Suprapubic skin (tissue), 4 donors: ENCODE measurements at places on chromosomes 7 and 10.
A peak's percentile ranks its signal among the peaks of the same experiment; 100 is the strongest.

DNA sequence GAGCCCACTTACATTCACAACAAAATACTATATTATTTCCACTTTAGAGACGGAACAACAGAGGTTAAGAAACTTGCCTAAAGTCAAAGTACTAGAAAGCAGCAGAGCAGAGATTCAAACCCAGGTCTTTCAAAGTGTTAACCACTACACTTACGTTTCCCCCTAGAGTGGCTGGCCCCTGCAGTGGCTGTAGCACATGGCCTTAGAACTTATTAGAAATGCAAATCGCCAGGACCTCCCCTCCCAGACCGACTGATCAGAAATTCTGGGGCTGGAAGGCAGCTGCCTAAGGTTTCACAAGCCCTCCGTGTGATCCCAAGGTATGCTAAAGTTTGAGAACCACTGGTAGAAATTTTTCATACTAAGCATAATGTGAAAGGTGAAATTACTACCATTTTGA, 8.1 kb downstream of the MPP7 start:
- no peaks in the 10 kb centered on the region for H3K27me3 ChIP-seq
- no peak overlapping the region for H3K4me3 ChIP-seq
- H3K4me1 ChIP-seq, result peaks cover 46% of the 10 kb centered on the region

- DNase-seq, result no peak
- no peak overlapping the region for H3K27ac ChIP-seq
- peaks cover 8% of the 10 kb centered on the region for H3K4me1 ChIP-seq
- no peaks in the 10 kb centered on the region for H3K36me3 ChIP-seq
- no peak overlapping the region for H3K4me3 ChIP-seq
Measured at GRCh38 chr10:118564652-118565051, 30.8 kb downstream of the PRLHR start.

- no peaks in the 10 kb centered on the region for H3K27me3 ChIP-seq
- no peaks in the 10 kb centered on the region for H3K36me3 ChIP-seq
- no peak overlapping the region for H3K27ac ChIP-seq
- no peak for DNase-seq
Measured at GRCh38 chr7:136528329-136528728, 340.1 kb upstream of the CHRM2 start.

DNA sequence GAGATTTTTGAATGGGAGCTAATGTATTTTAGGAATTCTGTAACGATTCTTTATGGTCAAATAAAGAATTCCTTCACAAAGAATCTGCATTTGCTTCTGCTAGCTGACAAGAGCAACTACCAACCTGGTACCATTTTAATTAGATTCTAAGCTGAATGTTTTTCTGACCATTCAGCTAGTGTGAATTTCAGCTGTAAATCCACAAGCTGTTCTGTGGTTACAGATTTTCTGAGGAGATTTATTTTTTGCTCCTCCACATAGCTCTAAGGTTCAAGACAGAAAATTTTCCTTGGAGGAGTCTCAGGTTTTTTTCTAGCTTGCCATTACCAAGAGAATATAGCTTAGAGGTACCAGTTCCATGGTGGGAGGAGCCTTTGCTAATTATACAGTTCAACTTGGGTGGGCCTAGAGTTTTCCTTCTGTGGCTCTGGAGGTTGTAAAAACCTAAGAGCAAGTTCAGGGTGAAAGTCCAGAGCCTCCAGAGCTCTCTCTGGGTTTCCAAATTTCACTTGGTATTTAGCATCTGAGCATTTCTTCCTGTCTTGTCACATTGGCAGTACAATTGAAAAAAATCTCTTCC, 120.1 kb downstream of the JAZF1 start:
- H3K27ac ChIP-seq, result no peak overlapping the region
- H3K4me3 ChIP-seq, result no peak overlapping the region
- no peaks in the 10 kb centered on the region for H3K36me3 ChIP-seq
- H3K4me1 ChIP-seq, result peaks cover 19% of the 10 kb centered on the region
- H3K27me3 ChIP-seq, result no peaks in the 10 kb centered on the region
- no peak for DNase-seq

DNA sequence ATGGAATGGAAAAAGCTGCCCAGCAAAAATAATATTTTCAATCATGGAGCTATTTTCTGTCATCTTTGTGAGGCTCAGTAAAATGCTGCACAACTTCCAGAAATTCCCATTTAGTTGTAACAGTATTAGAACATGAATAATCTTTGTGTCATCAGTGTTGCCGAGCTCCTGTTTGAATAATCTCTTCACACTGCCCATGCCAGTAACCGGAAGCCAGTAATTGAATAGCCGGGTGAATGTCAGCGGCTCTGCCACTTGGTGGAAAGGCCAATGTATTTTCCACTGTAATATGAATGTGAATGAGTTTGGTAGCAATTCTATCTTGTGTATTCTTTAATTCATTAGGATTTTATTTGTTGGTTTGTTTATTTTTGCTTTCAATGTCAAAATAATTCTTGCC, 172.5 kb upstream of the INSYN2A start:
- no peaks in the 10 kb centered on the region for H3K27me3 ChIP-seq
- no peak overlapping the region for H3K4me3 ChIP-seq
- no peaks in the 10 kb centered on the region for H3K4me1 ChIP-seq
- peaks cover 30% of the 10 kb centered on the region for H3K36me3 ChIP-seq

GRCh38 chr10:628386-629045, 61.0 kb downstream of the DIP2C start:
- H3K4me1 ChIP-seq, result peaks cover 25% of the 10 kb centered on the region
- H3K4me3 ChIP-seq, result no peak overlapping the region
- DNase-seq, result no peak
- H3K36me3 ChIP-seq, result no peaks in the 10 kb centered on the region

DNA sequence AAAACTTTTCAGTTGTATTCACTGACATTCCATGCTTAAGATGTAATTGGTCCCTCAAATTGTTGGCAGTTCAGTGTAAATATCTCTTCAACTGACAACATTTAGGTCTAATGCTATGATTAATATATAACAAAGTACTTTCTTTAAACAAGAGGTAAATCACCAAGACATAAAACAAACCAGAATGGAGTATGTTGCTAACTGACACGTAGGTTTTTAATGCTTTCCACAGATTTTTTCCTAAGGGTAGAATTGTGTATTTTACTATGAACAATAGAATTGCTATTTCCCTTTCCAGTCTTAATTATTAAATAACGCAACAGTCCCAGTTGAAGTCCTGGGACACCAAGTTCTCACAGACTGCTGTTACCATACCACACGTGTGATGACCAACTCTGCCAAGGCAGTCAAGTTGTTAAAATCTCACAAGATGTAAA, 4.1 kb downstream of the JCAD start:
- peak overlapping the region; percentile 83 for H3K27ac ChIP-seq
- H3K4me1 ChIP-seq, result peaks cover 31% of the 10 kb centered on the region
- H3K36me3 ChIP-seq, result no peaks in the 10 kb centered on the region

GRCh38 chr7:36393826-36394225, 4.2 kb downstream of the ANLN start:
- no peaks in the 10 kb centered on the region for H3K27me3 ChIP-seq
- no peak overlapping the region for H3K4me3 ChIP-seq
- H3K27ac ChIP-seq, result no peak overlapping the region
- peaks cover 28% of the 10 kb centered on the region for H3K4me1 ChIP-seq

DNA sequence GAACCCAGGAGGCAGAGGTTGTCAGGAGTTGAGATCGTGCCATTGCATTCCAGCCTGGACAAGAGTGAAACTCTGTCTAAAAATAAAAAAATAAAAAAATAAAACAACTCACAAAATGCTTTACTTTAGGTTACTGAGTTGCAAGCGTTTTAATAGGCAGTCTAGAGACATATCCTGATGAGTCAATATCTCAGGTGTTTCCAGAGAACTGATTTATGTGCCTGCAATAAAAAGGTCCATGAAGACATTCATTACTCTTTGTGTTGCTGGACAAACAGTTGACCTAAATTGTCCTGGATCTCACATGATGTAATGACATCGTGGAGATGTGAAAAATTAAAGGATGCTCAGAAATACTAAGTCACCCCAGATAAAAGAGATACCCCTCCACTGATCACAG, 31.5 kb downstream of the CDNF start:
- no peak for DNase-seq
- no peak overlapping the region for H3K27ac ChIP-seq
- H3K4me1 ChIP-seq, result no peaks in the 10 kb centered on the region
- no peaks in the 10 kb centered on the region for H3K36me3 ChIP-seq
- H3K4me3 ChIP-seq, result no peak overlapping the region

GRCh38 chr10:12020574-12020973, 22.0 kb downstream of the UPF2 start:
- peaks cover 9% of the 10 kb centered on the region for H3K4me1 ChIP-seq
- no peaks in the 10 kb centered on the region for H3K27me3 ChIP-seq
- H3K36me3 ChIP-seq, result peaks cover 5% of the 10 kb centered on the region

- no peaks in the 10 kb centered on the region for H3K36me3 ChIP-seq
- H3K27me3 ChIP-seq, result no peaks in the 10 kb centered on the region
- no peak for DNase-seq
- no peak overlapping the region for H3K4me3 ChIP-seq
- no peak overlapping the region for H3K27ac ChIP-seq
Measured at GRCh38 chr10:45437587-45438465, 63.8 kb downstream of the ALOX5 start.

DNA sequence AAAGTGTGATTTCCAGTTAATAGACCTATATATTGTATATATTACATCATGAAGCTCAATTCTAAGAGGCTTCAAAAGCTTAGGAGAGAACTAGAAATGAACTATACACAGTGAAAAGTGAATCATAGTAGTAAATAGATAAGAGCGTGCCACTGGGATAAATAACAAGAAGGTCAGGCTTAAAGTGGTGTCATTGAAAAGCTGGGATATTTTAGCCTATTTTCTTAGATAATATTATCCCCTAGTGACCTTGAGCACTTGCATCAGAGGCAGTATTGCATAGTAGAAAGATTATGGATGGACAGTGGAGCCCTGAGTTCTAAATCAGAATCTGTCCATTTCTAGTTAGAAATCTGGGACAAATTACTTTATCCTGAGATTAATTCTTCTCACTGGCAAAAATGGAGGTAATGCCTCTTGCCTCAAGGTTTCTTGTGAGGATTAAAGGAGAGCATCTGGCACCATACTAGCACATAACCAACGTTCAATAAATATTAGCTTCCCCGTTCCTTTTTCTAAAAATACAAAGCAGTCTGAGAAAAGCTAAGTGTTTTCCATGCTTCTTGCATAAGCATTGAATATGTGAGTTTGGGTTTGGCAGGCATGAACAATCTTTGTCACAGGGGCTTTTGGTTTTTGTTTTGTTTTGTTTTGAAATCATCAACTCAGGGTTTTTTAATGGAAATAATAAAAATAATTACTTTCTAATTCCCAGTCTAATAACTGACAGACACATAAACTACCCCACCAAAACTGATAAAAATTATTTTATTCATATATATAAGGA, 27.3 kb upstream of the MACC1 start:
- H3K4me3 ChIP-seq, result no peak overlapping the region
- no peaks in the 10 kb centered on the region for H3K36me3 ChIP-seq
- DNase-seq, result no peak

GRCh38 chr10:124693396-124693795, 50.8 kb downstream of the FAM53B start:
- H3K27ac ChIP-seq, result no peak overlapping the region
- H3K4me3 ChIP-seq, result no peak overlapping the region
- no peak for DNase-seq
- H3K27me3 ChIP-seq, result no peaks in the 10 kb centered on the region
- peaks cover 41% of the 10 kb centered on the region for H3K36me3 ChIP-seq
- H3K4me1 ChIP-seq, result peaks cover 35% of the 10 kb centered on the region

GRCh38 chr7:130667593-130668257, 823 bp downstream of the COPG2 start:
- H3K4me1 ChIP-seq, result peaks cover 14% of the 10 kb centered on the region
- H3K27ac ChIP-seq, result peak overlapping the region; percentile 82
- H3K27me3 ChIP-seq, result no peaks in the 10 kb centered on the region
- no peaks in the 10 kb centered on the region for H3K36me3 ChIP-seq
- peak overlapping the region; percentile 87 for H3K4me3 ChIP-seq

GRCh38 chr10:15486404-15486803, 115.3 kb upstream of the FAM171A1 start:
- no peak overlapping the region for H3K27ac ChIP-seq
- H3K36me3 ChIP-seq, result no peaks in the 10 kb centered on the region
- no peak for DNase-seq
- no peaks in the 10 kb centered on the region for H3K27me3 ChIP-seq
- no peak overlapping the region for H3K4me3 ChIP-seq

DNA sequence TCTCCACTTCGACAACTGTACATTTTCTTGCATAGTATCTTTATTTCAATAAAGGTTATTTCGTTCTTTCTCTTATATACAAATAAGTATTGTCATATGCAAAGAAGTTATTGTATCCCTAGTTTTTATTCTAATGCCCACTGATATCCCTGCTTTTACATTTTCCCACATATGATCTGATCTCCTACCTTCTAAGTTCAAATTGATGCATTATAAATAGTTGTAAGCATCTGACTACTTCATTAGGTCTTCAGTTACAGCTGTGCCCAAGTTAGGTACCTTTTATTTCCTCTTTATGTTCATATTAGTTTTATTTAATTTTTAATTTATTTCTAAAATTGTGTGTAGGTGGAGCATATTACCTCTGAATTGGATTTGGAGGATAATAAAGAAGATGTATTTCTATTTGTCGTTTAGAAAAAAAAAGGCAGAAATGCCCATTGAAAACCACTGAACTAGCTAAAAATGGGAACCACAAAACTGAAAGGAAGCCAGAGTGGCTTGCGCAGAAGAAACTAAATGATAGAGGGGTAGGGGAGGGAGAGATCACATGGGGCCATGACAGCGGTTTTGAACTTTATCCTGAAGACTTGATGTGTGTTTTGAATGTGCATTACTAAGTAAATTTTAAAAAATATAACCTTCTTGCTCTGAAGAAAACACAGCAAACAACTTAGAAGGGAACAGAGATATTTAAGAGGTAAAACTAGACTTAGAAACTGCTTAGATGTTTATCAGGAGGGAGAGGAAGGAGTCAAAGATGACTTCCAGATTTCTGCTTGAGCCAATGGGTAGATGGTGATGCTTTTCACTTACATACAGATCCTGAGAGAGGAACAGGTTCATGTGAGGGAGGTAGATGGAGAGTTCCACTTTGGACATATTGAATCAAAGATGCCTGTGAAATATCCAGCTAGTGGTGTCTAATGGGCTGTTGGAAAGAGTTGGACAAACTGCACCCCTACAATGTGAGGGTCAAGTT, 9.3 kb upstream of the ZC3HAV1L start:
- peaks cover 53% of the 10 kb centered on the region for H3K36me3 ChIP-seq
- no peak overlapping the region for H3K4me3 ChIP-seq
- H3K27me3 ChIP-seq, result no peaks in the 10 kb centered on the region
- H3K4me1 ChIP-seq, result no peaks in the 10 kb centered on the region

- H3K36me3 ChIP-seq, result no peaks in the 10 kb centered on the region
- no peaks in the 10 kb centered on the region for H3K27me3 ChIP-seq
- H3K27ac ChIP-seq, result no peak overlapping the region
- no peak overlapping the region for H3K4me3 ChIP-seq
- no peaks in the 10 kb centered on the region for H3K4me1 ChIP-seq
Measured at GRCh38 chr10:61248013-61248412, 205.2 kb downstream of the TMEM26 start.

DNA sequence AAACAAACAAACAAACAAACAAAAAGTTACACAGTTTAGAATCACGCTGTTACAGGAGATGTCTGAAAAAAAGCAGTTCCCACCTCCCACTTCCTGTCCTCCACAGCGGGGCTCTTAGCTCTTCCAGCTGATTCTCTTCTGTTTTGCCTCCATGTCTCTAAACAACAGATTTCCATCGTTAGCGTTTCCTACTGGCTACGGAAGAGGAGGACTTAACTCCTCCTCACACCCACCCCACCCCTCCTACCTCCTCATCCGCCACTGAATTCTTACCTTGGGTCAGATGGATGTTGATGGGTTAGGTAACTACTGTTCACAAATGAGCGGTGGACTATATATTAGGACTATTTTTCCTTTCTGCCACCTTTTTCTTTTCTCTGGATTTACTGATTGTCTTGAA, 36.8 kb upstream of the NUB1 start:
- H3K4me1 ChIP-seq, result peaks cover 9% of the 10 kb centered on the region
- no peak overlapping the region for H3K4me3 ChIP-seq
- no peak overlapping the region for H3K27ac ChIP-seq
- H3K27me3 ChIP-seq, result peaks cover 19% of the 10 kb centered on the region
- DNase-seq, result no peak
